HL-60 (cell line): ENCODE measurements at places on chromosomes 11 and 22.

DNA sequence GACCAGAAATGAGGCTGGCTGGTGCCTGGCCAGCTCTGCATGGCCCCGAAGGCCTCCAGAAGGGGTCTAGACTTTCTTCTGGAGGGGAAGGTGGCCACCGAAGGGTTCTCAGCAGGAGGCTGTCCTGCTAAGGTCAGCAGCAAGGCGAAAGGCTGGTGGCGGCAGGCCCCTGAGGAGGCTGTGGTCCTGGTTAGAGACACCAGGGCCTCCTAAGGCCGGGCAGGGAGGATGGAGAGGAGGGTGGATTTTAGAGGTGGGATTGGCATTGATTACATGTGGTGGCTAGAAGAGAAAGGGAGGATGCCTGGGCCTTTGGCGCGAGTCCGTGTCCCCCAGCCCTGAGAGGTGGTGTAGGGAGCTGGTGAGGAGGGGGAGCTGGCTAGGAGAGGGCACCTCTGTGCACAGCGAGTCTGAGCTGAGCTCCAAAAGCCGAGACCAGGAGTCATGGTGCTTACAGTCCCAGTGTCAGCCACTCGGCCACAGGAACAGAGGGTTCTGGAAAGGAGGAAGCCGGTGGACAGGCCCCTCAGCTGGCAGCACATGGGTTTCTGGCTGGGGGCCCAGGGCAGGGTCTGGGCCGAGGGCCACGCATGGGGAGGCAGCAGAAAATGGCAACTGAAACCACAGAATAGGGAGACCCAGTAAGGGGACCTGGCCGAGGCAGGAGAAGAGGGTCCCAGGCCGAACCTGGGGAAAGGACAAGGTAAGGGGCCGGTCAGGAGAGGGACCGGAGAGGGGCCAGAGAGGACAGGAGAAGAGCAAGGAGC lies 2.5 kb downstream of the FERMT3 start:
- no peak for DNase-seq

GRCh38 chr11:84541731-84542340 lies 1085.3 kb downstream of the DLG2 start:
- no peak for DNase-seq

DNA sequence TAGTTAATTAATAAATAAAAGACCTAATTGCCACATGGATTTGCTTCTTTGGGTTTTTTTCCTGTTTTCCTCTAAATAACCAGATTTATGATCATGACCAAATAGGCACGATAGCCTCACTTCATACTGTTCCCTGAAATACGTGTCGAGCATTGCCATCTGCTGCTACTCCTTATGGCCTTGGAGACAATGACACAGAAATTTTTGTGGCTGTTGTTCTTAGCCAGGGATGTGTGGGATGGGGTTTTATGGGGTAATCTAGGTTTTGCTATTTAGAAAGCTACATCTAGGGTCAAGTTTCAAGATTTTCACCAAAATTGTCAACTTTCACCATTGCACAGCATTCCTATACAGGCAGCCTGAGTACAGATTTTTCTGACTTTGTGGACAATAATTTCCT lies 145.2 kb downstream of the DBX1 start:
- DNase-seq = no peak

GRCh38 chr11:124798991-124799347 lies 1.2 kb downstream of the MSANTD2 start:
- DNase-seq = no peak

GRCh38 chr11:129785383-129786111 lies 30.1 kb upstream of the TMEM45B start:
- no peak for DNase-seq

DNA sequence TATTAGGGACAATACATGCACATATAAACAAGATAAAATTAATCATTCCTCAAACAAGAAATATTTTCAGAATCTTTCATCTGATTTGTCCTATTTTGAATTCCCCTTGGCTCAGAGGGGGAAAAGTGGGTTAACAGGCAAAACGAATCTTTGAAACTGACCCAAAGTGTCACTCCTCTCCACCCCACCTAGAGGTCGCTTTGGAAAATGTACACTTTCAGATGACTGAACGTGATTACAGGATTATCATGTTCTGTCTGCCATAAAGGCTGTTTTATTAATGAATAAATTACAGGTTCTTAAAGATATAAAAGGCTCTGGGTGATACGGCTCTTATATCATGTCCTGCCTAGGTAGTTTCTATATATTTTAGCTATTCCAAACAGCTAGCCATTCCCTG lies 1735.0 kb downstream of the LRRC4C start:
- DNase-seq = no peak

- DNase-seq = no peak
These were observed 50.2 kb downstream of the XKR3 start for GRCh38 chr22:16774911-16775500.

GRCh38 chr11:23232652-23233051 lies 372.4 kb upstream of the CCDC179 start:
- DNase-seq = no peak

DNA sequence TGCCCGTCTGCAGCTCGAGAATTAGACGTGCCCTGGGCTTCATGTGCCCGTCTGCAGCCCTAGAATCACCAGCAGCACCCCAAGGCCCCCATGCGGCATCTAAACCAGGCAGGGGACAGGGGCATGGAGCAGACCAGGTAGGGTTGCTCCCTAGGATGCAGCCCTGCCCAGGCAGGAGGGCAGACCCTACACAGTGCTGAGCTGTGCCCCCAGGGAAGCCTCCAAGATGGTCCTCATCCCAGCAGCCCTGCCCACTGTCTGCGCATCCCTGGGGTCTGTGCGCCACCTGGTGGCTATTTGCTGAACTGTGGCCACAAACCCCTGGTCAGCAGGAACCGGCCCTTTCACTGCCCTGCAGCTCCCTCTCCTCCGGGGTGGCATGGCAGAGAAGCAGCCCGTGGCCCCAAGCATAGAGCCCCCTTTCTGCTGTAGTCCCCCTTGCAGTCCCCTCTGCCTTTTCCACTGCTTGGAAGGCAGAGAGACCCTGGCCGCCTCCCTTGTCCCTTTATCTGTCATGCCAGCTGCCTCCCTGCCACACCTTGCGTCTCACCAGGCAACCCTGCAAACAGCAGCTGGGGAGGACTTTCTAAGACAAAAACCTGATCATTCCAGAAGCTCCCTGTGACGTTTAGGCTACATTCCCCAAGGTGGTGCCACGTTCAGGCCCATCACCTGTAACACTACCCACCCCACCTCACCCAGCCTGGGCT lies 86.6 kb downstream of the KCNQ1 start:
- DNase-seq = peak; percentile 53

DNA sequence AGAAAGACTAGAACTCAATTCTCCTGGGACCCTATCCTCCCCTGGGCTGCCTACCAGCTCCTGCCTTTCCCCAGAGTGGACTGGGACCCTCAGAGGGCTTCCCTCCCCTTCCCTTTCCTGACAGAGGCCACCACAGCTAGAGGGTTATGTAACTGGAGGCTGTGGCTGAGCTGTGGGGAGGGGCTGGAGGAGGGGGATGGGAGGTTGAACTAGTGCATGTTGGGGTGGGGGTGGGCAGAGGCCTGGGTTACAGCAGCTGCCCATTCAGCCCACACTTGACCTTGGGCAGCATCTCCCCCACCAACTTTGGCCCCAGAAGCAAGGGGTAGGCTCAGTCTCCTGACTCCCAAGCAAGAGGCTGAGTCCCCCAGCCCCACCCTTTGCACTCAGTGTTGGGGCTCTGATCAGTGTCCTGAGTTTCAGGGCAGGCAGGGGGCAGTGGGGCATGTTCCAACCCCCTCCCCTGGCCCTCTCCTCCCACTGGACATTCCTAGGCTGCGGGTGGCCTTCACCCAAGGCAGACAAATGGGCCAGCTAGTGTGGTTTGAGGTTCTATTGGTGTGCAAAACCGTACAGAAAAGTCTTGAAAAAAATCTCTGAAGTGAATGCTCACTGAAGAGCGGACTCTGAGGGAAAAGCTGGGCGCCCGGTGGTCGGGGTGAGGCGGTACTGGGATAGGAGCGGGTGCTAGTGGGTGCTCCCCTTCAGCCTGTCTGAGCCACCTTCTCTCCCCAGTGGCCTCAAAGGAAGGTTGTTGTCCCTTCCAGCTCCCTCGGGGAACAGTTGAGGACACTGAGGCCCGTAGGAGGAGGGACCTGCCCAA lies 3.8 kb downstream of the KCNC1 start:
- no peak for DNase-seq

DNA sequence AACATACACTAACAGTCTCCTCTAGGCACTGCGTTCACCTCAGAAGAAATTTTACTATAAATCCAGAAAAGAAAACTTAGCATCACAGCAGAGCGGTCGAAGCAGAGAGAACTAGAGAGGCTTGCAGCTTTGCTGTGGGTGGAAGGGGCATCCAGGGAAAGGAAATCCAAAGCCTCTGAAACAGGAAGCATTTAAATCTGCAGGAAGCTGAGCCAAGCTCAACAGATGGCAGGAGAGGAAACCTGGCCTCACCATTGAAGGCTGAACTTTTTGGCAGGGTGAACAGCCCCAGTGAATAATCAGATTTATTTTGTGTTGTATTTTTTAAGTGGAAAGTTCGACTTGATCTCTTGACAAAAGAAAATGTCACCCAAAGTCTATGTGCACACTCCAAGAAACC lies 858.1 kb downstream of the OPCML start:
- DNase-seq = no peak

DNA sequence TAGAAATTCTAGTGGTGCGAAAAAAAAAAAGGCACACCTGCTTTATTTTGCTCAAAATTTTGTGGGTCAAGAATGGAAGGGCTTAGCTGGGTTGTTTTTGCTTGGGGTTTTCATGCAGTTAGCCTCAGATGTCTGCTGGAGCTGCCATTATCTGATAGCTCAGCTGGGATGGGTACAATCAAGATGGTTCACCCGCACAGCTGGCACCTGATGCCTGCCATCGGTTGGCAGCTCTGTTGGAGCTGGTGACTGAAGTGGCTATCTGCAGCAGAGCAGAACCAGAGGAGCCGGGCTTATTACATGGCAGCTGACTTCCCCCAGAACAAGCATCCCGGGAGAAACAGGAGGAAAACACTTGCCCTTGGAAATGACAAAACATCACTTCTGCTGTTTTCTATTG lies 12.1 kb upstream of the ELFN2 start:
- DNase-seq = no peak

DNA sequence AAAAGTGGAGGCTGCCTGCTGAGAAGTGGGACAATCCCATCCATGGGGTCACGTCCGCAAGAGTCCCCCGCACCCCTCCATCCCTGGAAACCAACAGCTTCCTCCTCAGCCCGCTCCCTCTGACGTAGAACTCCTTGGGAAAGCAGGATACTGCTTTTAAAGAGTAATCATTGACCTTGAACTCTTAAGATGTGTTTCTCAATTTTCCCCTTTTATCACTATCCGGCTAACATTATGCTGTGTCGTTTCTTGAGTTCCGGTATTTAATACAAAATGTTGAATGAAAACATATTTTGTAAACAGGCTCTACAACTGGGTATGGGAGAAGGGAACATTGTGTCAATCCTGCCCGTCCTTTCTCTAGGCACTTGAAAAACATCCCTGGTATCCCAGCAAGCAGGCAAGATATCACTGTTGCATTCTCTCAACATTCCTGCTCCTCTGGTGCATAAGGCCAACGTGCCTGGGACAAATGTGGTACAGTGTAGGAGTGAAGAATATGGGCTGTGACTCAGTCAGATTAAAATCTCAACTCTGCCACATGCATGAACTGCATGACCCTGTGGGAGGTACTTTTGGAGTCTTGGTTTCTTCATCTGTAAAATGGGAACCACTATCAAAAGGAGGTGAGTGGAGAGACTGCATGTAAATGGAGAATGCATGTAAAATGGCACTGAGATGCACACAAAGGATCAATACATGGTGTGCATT lies 52.8 kb downstream of the WT1 start:
- DNase-seq = no peak

GRCh38 chr11:113698515-113698914 lies 7.6 kb downstream of the TMPRSS5 start:
- no peak for DNase-seq

- no peak for DNase-seq
These were observed 926 bp downstream of the PGR start for GRCh38 chr11:101128571-101129202.

DNA sequence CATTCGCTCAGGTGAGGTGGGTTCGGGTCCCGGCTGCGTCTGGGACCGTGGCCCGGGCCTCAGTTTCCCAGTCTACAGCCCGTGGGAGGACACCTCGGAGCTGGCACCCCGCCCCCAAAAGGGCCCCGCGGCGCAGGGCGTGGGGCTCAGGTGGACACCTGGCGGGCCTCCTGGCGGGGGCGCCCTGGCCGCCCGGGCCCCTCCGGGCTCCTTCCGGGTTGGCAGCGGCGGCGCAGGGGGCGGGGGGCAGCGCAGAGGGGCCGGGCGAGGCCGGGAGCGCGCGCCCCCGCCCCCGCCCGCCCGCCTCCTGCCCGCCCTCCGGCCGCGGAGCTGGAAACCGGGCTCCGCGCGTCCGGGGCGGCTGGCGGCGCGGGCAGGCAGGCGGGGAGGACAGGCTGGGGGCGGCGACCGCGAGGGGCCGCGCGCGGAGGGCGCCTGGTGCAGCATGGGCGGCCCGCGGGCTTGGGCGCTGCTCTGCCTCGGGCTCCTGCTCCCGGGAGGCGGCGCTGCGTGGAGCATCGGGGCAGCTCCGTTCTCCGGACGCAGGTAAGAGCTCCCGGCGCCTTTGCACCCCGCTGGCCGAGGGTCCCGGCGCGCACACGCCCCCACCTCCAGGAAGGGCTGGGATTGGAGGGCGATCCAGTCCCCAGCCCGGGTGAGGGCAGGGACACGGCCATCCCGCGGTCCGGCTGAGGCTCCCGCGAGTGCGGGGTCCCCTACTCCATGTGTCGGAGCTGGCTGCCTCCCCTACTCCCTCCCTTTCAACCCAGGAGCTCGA lies at the start of gene EMID1:
Gene EMID1 (plus strand): TSS at position 303 of the 778 bp plus-strand sequence. CDS start 143 bp downstream, at position 446.
- DNase-seq = no peak

DNA sequence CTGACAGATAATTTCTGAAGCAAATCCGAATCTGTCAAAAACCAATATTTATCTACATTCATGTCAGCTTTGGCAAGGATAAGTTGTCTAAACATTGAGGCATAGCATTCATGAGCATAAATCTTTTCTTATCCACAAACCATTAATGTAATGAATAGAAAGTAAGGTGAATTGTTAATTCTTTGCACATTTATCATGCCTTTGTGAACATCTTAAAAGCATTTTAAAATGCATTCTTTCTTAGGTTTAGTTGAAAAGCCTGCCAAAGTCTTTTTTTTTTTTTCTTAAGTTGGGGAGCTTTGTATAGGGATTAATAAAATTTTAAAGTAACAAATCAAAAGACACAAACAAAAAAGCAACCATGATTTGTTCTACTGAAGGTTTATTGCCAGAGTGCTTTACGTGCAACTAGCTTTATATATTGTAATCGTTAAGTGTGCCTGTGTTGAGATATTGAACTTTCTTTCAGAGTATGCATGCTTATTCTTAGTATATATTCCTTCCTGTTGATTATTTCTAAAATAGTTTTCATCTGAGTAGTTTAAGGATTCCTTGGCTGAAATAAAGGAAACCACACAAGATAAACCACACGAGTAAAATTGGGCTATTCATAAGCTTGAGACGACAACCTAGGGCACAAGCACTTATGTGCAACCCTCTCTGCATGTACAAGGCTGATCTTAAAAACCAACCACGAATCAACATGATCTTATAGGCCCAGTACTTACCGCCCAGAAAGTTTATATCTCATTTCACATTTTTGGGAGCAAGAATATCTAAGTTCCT lies 1110.9 kb upstream of the CNTN5 start:
- no peak for DNase-seq
